ENCODE measurements at places on chromosomes 5 and 9.

- DNase-seq, result no peak
Observed at GRCh38 chr5:63233361-63233760, 654.7 kb downstream of the LRRC70 start.

GRCh38 chr9:36154331-36154952, 14.7 kb upstream of the CCIN start:
- DNase-seq, result no peak

- DNase-seq, result no peak
Observed at GRCh38 chr5:152104211-152104610, 179.6 kb upstream of the GLRA1 start.

DNA sequence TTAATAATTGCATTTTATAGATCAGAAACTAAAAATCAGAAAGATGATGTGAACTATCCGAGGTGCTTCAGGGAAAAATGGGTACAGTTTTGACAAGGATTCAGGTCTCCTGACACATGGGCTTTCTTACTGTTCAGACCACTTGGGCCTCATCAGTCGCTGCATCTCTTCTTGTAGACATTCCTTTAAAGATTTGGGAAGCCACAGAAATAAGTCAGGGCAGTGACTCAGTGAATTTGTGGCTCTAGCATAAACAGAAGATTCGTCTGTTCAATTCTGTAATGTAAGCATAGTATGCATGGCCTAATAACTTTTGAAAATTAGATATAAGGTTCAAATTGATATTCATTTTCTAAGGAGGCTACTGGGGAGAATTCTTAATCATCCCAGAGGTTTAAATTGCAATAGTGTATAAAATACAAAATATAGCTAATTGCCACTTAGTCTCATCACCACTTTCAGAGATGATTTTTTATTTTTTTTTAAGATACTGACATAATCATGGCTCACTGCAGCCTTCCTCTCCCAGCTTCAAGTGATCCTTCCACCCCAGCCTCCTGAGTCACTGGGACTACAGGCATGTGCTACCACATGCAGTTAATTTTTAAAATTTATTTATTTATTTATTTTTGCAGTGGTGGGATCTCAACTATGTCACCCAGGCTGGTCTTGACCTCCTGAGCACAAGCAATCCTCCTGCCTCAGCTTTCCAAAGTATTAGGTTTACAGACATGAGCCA, 48.9 kb downstream of the RASEF start:
- no peak for DNase-seq

DNA sequence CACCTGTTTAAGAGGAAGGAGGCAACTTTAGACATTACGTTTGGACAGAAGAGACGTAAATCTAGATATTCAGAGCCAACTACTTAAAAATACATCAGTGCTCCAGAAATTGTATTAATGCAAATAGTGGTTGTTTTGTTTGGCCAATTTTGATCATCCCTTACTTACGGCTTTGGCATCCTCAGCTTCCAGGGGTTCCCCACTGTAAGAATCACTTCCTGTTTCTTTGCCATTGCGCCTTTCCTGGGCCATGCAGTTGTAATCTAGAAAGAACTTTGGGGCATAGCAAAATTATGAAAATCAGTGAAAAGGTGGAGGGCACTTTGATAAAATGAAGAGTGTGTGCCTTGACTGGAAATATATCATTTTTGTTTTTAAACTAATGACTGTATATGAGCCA, 537.2 kb upstream of the TLE4 start:
- DNase-seq, result no peak

DNA sequence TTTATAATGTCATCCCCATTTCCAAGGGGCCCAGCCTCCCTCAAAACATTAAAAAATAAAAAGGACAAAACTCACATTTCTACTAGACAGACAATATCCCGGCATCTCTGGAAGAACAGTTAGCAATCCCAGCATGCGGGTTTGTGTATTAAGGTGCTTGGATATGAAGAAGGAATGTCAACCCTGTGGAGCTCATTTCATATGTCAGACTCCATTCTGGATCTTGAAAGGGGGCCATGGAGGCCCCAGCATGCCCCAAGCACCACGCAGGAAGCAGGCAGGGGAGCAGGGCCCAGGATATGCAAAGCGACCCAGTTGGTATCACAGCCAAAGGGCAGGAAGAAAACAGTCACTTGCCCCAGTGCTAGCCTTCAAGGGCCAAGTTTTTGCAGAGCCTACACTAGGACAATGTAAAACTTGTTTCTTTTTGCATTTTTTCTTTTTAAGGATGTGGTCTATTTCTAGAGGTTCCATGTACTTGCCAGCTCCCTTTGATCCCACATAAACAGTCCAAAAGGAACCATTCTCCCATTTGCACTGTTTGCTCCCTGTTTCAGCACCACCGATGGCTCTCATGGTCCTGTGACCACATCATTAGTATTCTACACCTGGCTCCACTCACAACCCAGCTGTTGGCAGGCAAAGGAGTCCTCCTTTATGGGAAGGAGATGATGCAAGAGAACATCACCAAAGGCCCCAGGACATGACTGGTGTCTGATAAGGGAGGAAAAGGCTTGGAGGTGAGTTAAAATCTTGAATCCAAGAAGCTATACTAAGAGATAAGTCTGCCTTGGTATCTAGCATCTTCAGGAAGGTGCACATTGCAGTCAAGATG, 58.3 kb downstream of the FGF1 start:
- DNase-seq, result no peak

DNA sequence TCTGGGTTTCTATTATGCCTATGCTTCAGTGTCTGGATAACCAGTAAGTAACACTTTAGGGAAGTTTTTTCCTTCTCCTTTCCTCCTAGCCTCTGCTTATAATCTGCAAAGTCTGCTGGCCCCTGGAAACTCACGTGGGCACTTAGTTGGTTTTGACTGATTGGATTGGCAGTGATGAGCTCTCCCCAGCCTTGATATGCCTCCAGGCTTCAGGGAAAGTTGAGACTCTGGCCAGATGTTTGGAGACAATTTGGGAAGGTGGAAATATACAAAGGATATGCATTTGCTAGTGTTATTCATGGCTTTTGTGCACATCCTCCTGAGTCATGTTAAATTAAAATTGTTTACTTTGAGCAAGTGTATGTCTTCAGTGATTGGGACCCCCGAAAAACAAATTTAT, 160.2 kb upstream of the IL12B start:
- DNase-seq, result no peak

- DNase-seq, result no peak
Observed at GRCh38 chr9:122217640-122218039, 11.1 kb downstream of the LHX6 start.

DNA sequence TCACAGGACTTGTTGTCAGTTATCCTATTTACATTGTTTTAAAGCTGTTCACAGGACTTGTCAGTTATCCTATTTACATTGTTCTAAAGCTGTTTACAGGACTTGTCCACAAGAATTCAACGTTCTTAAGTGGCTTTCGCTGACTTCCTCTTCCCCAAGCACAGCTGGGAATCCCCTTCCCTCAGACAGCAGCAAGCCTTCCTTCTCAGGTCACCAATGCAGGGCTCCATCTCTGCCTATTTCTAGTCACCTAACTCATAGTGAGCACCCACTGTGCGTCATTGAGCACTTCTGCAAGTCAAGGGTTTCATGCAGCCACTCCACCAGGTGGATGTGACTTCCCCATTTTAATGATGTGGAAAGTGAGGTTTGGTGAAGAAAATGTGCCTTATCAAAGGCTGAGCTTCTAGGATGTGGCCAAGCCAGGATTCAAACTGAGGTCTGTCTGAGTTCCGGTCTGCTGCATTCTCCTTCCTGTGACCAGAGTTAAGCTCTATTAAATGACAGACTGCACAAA, 109.8 kb upstream of the ZNF462 start:
- peak; percentile 0 for DNase-seq

- DNase-seq, result no peak
Observed at GRCh38 chr5:75536694-75537360, 25.1 kb downstream of the POLK start.

- DNase-seq, result no peak
Observed at GRCh38 chr5:124515497-124516245, 230.8 kb downstream of the ZNF608 start.

- no peak for DNase-seq
Observed at GRCh38 chr9:70256123-70256551, 2.6 kb upstream of the SMC5 start.

DNA sequence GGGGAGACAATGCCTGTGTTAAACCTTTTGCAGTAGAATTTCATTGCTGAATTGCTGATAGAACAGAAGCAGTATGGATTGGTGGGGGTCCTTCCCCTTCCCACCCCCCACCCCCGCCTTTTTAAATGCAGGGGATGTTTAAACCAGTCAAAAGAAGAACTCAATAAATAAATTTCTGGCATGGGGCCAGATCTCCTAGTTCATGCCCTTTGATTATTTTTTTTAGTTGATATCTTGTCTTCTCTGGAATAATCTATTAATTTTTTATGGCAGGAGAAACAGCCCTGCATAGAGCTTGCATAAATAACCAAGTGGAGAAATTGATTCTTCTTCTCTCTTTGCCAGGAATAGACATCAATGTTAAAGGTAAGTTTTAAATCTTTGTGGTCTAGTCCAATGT, 72.8 kb downstream of the SLF1 start:
- DNase-seq, result no peak

GRCh38 chr5:68285851-68286611, 70.5 kb downstream of the PIK3R1 start:
- DNase-seq, result peak; percentile 72

DNA sequence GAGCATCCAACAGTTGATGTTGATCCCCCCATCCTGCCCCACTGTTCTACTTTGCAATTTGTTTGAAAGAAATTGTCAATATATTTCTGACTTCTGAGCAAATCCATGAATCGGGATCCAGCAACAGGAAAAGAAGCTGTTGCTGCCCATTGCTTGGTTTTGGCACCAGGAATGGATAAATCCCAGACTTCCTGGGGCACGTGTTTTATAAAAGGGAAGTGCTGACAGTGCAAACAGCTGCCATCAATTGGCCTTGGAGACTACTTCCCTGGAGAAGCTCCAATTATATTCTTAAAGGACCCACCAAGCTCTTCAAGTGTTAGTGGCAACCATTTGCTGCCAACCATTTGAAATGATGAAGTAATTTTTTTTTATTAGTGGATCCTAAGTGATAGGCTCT, 13.7 kb downstream of the STK32A start:
- DNase-seq, result no peak

GRCh38 chr9:134053941-134054761, 13.7 kb downstream of the BRD3 start:
- DNase-seq, result no peak

- DNase-seq, result peak; percentile 66
Observed at GRCh38 chr9:133701981-133702797, 36.0 kb downstream of the SARDH start.

DNA sequence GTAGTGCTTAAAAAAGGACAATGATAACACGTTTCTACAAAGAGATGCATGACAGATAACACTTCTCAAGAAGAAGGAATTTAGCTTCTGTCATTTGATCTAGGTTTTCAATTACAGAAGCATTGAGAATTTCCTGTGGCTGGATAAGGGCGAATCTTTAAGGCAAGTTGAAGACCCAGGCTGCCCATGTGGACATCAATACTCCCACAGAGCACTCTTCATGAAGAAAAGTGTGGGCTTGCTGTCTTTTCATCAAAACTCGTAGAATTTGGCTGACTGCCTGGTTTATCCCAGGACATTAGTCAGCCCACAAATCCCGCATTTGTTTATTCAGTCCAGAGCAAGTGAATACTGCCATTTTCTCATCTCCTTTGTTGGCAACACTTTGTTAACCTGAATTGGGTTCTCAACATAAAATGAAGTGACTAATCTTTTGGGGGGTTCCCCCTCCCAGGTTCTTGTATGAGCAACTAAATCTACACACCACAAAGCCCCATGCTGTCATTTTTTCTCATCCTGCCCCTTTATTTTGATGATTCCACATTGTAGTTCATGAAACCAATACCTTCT, 43.4 kb upstream of the CDKN2B start:
- peak; percentile 29 for DNase-seq

GRCh38 chr5:150077060-150077459, 9.3 kb downstream of the CSF1R start:
- no peak for DNase-seq

DNA sequence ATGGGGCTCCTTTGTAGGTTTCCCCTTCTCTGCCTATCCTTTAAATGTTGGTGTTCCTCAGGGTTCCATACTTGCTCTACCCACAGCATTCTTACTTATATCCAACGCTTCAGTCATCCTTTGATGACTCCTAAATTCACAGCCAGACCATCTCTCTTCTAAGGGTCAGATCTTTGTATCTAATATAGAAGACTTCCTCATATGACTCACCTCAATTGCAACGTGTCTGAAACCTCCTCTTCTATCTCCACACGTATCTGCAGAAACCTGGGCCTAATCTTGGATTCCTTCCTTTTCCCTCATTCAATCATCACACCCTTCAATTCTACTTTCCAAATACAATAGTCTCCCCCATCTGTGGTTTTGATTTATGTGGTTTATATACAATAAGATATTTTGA, 68.3 kb downstream of the HMGCR start:
- DNase-seq, result no peak

DNA sequence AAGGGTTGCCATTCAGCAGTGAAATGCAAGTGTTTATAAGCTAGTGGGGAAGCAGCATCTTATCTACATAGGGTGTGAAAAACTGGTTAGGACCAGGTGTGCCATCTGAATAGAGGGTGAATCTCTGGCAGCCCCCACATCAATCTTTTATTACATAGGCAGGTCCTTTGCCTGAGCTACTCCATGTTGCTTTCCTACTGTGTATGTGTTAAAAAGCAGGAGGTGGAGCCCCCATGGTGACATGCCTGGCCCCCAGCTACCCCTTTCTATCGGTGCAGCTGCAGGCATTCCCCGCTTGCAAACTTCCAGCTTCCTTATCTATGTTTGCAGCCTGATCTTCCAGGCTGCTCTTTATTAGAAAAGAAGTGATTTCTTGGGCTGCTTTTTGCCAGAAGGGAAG, 353.5 kb downstream of the SPATA31D1 start:
- DNase-seq, result no peak

DNA sequence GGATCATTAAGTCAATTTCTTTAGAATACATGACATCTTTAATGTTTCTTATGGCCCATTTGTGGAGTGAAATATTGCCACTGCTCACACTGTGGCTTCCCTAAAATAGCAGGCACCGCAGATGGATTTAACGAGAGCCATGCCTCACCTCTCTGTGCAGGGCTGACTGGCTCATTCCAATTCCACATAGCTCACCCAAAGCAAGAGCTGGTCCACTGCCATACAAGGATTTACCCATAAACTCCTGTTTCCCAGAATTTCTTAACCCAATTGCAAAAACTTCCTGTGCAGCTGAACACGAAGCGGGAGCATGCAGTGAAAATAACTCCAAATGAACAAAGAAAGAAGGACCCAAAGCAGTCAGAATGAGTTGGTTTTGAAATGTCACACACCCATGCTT, 159.5 kb downstream of the BAAT start:
- no peak for DNase-seq

- no peak for DNase-seq
Observed at GRCh38 chr9:133161547-133161950, 2.2 kb downstream of the GBGT1 start.

DNA sequence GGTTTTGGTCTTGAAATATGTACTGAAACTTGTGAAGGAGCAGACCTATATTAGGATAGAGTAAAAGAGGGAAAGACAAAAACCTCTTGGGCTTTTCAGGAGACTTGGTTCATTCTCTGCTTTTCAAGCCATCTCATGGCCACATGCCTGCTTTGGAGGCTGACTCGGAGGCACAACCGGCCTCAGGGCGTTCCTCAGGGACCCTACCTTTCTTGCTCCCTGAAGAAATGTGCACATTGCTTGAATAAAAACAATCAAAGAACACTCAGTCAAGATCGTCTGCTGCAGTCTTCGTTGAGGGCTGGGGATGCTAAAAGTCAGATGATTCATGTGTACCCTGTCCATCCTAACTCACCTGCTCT, 994 bp downstream of the IRGM start:
- DNase-seq, result no peak

- DNase-seq, result no peak
Observed at GRCh38 chr9:126833020-126833419, 27.4 kb upstream of the ZBTB34 start.

Data from CD4-positive, alpha-beta T cell treated with Interleukin-12 subunit alpha and Interleukin-12 subunit beta, for 1 hour (primary cell).